ENCODE measurements at places on chromosomes 1 and 21.
A peak's percentile ranks its signal among the peaks of the same experiment; 100 is the strongest.

GRCh38 chr1:38858833-38859560, 575 bp downstream of the RRAGC start:
- peak; percentile 16 for DNase-seq

DNA sequence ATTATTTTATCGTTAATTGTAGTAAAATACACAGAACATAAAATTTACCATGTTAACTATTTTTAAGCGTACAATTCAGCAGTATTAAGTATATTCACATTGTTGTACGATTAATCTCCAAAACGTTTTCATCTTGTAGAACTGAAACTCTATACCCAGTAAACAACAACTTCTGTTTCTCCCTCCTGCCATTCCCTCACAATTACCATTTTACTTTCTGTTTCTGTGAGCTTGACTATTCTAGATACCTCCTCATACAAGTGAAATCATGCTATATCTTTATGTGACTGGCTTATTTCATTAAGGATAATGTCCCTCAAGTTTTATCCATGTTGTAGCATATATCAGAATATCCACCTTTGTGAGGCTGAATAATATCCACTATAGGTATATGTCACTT, 156.8 kb downstream of the ST6GALNAC3 start:
- DNase-seq, result no peak

DNA sequence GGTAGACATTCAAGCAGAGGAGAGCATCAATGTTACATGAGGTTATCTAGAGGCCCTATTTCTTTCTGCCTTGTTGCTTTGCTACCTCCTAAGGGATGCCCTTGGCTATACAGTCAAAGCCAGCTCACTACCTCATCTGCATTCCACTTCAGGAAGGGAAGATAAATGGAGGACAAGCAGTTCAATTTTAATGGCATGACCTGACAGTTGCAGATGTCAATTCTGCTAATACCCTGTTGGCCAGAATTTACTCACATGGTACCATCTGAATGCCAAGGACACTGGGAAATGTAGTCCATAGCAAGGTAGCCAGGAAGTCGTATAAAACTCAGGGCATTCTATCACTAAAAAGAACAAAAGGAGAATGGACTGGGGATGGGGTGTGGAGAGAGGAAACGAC, 31.5 kb downstream of the PALMD start:
- no peak for DNase-seq

- no peak for DNase-seq
These were observed 668.2 kb upstream of the BRINP3 start for GRCh38 chr1:191145834-191146233.

- DNase-seq, result no peak
These were observed 38.9 kb upstream of the TARDBP start for GRCh38 chr1:10973552-10973951.

GRCh38 chr1:94801919-94802546, 18.1 kb upstream of the SLC44A3 start:
- DNase-seq, result no peak

- DNase-seq, result no peak
These were observed 149.2 kb upstream of the JUN start for GRCh38 chr1:58932859-58933598.

DNA sequence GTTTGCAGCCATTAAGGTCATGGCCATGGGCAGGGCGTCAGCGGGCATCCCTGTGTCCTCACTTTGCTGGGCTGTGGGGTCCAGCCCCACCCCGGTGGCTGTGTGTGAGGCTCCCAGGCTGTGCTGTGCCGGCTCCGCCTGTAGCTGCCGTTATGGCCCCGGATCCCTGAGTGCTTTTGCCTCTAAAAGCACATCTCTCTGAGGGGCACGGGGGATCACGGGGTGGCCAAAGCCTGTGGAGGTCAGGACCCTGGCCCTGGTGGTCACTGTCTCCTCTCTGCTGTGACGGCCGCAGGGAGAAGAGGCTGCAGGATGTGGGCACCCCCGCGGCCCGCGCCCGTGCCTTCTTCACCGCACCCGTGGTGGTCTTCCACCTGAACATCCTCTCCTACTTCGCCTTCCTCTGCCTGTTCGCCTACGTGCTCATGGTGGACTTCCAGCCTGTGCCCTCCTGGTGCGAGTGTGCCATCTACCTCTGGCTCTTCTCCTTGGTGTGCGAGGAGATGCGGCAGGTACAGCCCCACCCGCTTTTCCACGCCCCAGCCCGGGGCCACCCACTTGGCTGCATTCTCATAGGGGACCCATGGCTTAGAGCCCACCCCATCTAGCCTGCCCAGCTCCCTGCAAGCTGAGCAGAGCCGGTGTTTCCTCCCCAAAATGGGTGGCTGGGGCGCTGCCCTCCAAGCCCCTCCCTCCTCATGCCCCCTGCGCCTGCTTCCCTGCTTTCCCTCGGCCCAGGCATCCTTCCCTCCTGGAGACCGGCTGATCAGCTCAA, 48.2 kb downstream of the TRPM2 start:
- no peak for DNase-seq

DNA sequence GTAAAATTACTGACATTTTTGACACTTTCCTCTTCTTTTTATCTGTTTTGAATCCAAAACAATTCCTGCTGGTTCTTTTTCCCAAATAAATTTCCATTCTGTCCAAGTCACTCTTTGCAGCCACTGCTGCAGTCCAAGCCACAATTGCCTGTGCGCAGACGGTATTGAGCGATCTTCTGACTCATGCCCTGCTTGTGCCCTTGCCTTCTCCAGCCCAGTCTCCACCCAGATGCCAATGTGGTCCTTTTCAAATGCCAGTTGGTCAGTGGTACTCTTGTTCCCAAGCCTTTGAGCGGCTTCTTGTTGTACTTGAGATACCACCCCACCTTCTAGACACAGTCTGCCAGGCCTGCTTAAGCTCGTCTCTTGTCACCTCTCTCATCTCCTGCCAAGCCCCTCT, 78.9 kb downstream of the CAMTA1 start:
- DNase-seq, result no peak

- no peak for DNase-seq
These were observed 428.9 kb downstream of the MATN1 start for GRCh38 chr1:30294508-30294907.

GRCh38 chr1:119101563-119101962, 38.9 kb downstream of the WARS2 start:
- no peak for DNase-seq

DNA sequence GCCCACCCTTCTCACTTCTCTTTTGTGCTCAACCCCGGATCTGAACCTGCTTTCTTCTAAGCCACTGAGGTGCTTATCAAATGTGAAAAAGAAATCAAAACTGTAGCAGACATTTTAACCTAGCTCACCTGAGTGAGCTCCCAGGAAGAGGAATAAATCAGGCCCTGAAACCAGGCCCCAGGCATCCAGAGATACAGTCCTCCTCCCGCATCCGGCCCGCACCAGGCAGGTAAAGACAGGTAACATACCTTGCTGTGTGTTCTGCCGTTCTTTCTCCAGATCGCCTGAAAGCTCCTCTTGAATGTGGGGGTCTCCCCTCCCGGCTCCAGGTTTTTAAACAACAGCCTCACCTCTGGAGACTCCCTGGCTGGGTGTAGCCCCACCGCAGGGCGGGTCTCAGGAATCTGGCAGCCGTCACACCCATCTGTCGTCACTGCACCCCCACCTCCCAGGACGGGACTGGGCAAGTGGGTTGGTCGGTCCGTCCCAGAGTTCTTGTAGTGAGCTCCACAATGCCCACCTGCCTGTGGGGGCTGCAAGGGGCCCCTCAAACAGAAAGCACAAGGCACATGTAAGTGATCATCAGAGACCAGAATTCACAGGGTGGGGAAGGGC, at the start of gene LAMB3:
Gene LAMB3, minus strand, starts transcription at position 305 of the 615 bp plus-strand sequence. CDS start 1,481 bp downstream, outside the sequence.
- DNase-seq, result no peak

DNA sequence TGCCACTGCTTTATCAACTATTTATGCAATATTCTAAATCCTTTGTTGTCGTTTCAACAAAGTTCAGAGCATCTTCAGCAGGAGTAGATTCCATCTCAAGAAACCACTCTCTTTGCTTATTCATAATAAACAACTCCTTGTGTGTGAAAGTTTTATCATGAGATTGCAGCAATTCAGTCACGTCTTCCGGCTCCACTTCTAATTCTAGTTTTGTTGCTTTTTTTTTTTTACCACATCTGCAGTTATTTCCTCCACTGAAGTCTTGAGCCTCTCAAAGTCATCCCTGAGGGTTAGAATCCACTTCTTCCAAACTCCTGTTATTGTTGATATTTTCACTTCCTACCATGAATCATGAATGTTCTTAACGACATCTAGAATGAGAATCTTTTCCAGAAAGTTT, 14.8 kb upstream of the ETS2 start:
- DNase-seq, result no peak

- no peak for DNase-seq
These were observed 8.3 kb downstream of the MCOLN2 start for GRCh38 chr1:84988588-84988987.

DNA sequence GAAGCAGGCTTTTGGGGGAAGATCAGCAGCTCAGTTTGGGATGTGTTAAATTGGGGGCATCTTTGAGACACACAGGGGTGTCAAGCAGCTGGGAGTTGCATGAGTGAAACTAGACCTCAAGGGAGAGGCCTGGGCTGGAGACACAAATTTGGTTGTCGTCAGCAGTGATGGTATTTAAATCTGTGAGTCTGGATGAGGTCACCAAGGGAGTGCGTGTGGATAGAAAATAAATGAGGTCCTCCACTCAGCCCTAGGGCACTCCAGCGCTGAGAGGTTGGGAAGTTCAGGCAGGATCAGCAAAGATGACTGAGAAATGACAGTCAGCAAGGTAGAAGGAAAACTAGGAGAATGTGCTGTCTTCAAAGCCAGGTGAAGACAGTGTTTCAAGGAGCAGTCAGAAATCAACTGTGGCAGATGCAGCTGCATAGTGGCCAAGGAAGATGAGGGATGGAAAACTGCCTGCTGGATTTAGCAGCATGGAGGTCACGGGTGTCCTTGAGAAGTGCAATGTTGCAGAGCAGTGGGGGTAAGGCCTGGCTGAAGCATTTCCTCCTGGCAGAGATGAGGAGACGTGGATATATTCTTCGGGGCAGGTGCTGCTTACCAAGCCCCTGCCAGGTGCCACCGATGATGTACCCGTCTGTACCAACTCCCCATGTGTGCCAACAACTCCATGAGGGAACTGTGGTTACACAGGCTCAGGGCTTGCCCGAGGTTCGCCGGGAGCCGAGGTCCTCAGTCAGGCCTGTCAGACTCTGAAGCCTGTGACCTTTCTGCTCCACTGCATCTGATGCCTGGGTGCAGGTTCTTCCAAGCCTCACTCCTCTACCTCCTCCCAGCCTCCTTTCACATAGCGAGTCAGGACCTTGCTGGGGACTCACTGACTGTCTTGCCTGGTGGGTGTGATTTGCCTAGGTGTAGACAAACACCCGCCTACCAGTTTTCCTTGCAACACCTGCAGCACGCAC, 11.3 kb downstream of the MAP7D1 start:
- no peak for DNase-seq

- DNase-seq, result no peak
These were observed 31.8 kb downstream of the UCK2 start for GRCh38 chr1:165858967-165859845.

DNA sequence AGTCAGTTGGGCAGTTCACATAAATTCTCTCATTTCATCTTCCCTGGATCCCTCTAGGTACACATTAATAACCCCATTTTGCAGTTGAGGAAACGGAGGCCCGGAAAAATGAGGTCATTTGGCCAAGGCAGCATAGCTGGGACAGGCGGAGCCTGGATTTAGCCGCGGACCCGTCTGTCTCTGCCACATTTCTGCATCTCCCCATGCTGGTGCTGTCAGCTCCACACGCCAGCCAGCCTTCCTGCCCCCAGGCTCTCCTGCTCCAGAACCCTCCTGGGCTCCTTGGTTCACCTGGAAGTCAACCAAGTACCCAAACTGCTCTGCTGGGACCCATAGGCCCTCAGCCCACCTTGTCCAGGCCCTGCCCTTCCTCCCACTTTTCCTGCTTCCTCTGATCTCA, 7.6 kb downstream of the FOXO6 start:
- no peak for DNase-seq

GRCh38 chr1:234620272-234621126, 10.5 kb upstream of the IRF2BP2 start:
- no peak for DNase-seq

- no peak for DNase-seq
These were observed 1042.6 kb downstream of the PLA2G4A start for GRCh38 chr1:187871177-187871845.

DNA sequence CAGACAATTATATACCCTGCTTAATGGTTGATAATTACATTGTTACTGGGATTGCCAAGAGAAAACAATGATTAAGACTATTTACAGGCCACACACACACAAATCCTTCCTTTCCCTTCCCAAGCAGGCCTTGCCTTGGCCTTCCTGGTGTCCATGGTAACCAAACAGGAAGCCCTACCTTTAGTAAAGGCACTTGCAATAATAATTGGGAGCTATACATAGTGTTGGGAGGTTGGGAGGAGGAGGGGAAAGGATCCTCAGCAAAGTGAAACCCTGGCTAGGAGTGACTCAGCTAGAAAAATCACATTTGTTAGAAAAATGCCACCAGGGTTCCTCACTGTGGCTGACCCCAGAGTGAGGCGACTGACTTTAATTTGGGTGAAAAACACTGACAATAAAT, 122.3 kb upstream of the ADAR start:
- DNase-seq, result no peak

GRCh38 chr1:186708694-186709097, 28.5 kb upstream of the PTGS2 start:
- DNase-seq, result no peak

GRCh38 chr1:199170711-199171110, 531.9 kb downstream of the PTPRC start:
- no peak for DNase-seq

DNA sequence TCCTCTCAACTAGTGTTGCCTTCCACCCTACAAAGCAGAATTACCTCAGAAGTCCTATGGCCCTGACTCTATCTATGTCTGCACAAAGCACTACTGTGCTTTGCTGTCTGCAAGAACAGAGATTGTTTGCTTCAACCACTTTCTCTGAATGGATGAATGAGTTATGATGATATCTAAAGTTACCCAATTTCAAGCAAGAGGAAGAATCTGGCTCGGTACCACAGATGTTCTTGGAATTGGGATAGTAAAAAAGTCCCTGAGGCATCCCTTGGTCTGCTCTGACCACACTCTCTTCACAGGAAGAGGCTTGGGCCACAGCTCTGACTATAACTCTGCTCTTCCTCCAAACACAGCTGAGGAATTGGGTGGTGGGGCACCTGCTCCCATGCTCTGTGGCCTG, 31.2 kb downstream of the MTARC1 start:
- DNase-seq, result no peak

GRCh38 chr1:22878626-22879025, 94.0 kb downstream of the LACTBL1 start:
- no peak for DNase-seq

GRCh38 chr1:96291468-96291867, 430.1 kb upstream of the PTBP2 start:
- DNase-seq, result no peak

DNA sequence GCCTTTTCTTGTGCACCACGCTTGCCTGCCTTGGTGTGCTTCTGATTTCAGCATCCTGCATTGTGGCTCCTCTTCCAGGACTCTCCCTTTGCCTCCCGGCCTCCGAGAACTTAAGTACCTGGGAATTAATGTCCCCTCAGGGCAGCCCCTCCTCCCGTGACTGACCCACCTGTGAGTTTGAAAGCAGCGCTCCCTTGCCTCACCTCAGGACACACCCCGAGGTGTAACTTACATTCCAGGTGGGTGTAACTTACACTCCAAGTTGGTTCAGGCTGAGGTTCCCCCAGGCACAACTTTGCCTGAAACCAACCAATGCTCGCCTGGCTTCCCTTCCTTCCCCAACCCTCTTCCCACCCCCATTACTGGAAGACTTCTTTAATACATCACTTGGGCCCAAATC, 161.4 kb downstream of the KAZN start:
- DNase-seq, result no peak
